Activated CD4-positive, alpha-beta T cell treated with anti-CD3 and anti-CD28 coated beads, Interleukin-2, amount 10 ng/mL, durations not matched to agents 24 days and 14 days (primary cell): ENCODE measurements at places on chromosomes 13 and 19. TPM values are rescaled to one million over a fixed set of nuclear protein-coding genes. Genes with fewer than 3 reads are reported as not detected.
A peak's percentile ranks its signal among the peaks of the same experiment; 100 is the strongest.

LGI4 gene
- total RNA-seq: 0.07 and 0.16 TPM in 2 replicates

GRCh38 chr19:2051773-2052704, 995 bp upstream of the MKNK2 start:
- peak; percentile 81 for DNase-seq
- H3K4me3 ChIP-seq: peak overlapping the region; percentile 78
- H3K4me1 ChIP-seq: peaks cover 37% of the 10 kb centered on the region
- H3K27ac ChIP-seq: peak overlapping the region; percentile 94
- peaks cover 12% of the 10 kb centered on the region for H3K36me3 ChIP-seq
- H3K27me3 ChIP-seq: no peaks in the 10 kb centered on the region

DNA sequence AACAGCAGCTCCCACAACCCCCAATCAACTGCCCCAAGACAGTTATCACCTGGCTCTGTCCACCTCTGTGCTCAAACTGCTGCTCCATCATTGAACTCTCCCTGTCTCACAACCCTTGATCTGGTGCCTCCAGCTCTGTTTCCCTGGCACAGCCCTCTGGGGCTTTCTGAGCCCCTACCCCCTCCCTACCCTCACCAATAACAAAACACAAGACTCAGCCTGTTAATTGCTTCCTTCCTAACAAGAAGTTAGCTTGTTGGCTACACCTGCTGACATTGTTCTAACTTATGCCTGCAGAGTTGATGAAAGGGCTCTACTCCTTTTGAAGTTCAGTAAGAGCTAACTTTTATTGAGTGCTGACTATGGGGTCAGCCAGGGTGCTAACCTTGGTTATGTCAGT, 99.4 kb upstream of the FNDC3A start:
- H3K27ac ChIP-seq: no peak overlapping the region
- H3K4me3 ChIP-seq: no peak overlapping the region
- DNase-seq: no peak
- H3K36me3 ChIP-seq: no peaks in the 10 kb centered on the region

LYPD5 gene
- 0.26 and 0.42 TPM in 2 replicates for total RNA-seq

PTPRS gene
- 0.05 and 0.09 TPM in 2 replicates for total RNA-seq

FXYD1 gene
- 0.79 TPM in 1 of 2 replicates, not detected in the other for total RNA-seq

DNA sequence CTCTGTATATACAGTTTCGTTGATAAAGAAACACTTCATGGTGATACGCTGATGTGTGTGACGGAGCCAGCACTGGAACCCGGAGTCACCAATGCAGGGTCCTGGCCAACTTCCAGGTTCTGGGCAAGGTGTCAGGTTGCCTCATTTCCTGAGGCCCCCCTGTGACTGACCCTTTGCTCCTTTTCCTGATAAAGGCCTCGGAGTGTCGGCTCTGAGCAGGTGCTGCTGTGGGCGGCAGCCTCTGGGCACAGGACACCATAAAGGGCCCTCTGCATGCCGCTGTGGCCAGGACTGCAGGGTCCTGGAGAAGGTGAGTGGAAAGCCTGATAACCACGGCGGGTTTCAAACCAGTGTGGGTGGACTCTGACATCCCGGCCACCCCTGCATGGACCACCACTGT, 17.3 kb upstream of the MYDGF start:
- H3K27me3 ChIP-seq: no peaks in the 10 kb centered on the region
- H3K27ac ChIP-seq: no peak overlapping the region
- no peaks in the 10 kb centered on the region for H3K4me1 ChIP-seq

GRCh38 chr13:28049880-28050875, 50.2 kb downstream of the FLT3 start:
- H3K27ac ChIP-seq: no peak overlapping the region
- DNase-seq: no peak
- H3K4me3 ChIP-seq: no peak overlapping the region
- H3K27me3 ChIP-seq: peaks cover 19% of the 10 kb centered on the region

GRCh38 chr13:97723655-97724054, 229.8 kb upstream of the IPO5 start:
- H3K4me1 ChIP-seq: no peaks in the 10 kb centered on the region
- peaks cover 2% of the 10 kb centered on the region for H3K27me3 ChIP-seq
- no peaks in the 10 kb centered on the region for H3K36me3 ChIP-seq
- no peak overlapping the region for H3K4me3 ChIP-seq

ZNF302 gene
- 14.4 and 15.2 TPM in 2 replicates for total RNA-seq

EXOC3L2 gene
- total RNA-seq: not detected in 2 replicates

FFAR1 gene
- 0.12 and 0.14 TPM in 2 replicates for total RNA-seq

DNA sequence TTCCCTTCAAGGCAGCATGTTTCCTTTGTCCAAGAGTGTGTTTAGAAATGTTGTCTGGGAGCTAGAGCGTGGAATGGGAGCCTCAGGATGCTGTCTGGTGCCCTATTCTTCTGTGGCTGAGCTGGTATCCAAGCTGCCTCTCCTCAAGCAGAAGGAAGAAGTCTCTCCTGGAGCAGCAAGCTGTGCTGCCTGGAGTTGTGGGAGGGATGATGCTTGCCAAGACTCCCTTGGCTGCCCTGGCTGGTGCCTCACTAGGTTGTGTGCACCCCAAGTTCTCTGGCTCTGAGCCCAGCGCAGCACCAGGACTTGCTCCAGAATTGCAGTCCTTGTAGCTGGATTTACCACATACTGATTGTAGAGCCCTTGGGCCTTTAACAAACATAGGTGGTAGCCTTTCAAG, 4.7 kb upstream of the CYP4F3 start:
- no peak overlapping the region for H3K4me3 ChIP-seq
- no peak for DNase-seq
- no peaks in the 10 kb centered on the region for H3K36me3 ChIP-seq
- H3K4me1 ChIP-seq: no peaks in the 10 kb centered on the region

- H3K27ac ChIP-seq: no peak overlapping the region
- no peak for DNase-seq
- peaks cover 34% of the 10 kb centered on the region for H3K4me1 ChIP-seq
- H3K4me3 ChIP-seq: no peak overlapping the region
- H3K27me3 ChIP-seq: no peaks in the 10 kb centered on the region
Observed at GRCh38 chr13:51412431-51412830, 40.4 kb downstream of the INTS6 start.

DNA sequence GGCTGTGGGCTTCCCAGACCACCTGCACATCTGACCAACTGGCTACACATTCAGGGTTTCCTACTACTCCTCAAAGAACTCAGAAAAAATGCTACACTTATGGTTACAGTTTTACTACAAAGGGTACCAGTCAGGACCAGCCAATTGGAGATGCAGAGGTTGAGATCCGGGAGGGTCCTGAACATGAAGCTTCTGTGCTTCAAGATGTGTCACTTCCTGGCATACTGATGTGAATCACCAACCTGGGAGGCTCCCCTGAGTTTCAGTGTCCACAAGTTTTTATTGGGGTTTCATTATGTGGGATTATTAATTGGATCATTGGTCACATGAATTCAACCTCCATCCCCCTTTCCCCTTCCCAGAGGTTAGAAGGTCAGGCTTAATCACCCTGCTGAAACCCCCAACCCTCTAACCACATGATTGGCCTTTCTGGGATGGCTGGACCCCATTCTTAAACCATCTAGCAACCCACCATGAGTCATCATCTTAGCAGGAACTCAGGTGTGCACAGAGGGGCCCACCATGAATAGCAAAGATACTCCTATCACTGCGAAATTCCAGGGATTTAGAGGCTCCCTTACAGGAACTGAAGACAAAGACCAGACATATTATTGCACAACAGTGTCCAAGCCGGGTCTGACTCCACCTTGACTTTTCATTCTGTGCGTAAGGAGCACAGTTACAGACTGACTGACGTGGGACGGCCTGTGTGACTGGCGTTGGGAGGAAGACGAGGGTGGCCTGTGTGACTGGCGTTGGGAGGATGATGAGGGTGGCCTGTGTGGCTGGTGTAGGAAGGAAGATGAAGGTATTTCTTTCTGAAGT, 90.7 kb downstream of the ATP8A2 start:
- DNase-seq: no peak
- H3K36me3 ChIP-seq: no peaks in the 10 kb centered on the region
- H3K4me3 ChIP-seq: no peak overlapping the region

- no peak overlapping the region for H3K4me3 ChIP-seq
- H3K27ac ChIP-seq: no peak overlapping the region
- DNase-seq: no peak
- no peaks in the 10 kb centered on the region for H3K36me3 ChIP-seq
Observed at GRCh38 chr13:53010374-53011105, 18.1 kb upstream of the OLFM4 start.

DNA sequence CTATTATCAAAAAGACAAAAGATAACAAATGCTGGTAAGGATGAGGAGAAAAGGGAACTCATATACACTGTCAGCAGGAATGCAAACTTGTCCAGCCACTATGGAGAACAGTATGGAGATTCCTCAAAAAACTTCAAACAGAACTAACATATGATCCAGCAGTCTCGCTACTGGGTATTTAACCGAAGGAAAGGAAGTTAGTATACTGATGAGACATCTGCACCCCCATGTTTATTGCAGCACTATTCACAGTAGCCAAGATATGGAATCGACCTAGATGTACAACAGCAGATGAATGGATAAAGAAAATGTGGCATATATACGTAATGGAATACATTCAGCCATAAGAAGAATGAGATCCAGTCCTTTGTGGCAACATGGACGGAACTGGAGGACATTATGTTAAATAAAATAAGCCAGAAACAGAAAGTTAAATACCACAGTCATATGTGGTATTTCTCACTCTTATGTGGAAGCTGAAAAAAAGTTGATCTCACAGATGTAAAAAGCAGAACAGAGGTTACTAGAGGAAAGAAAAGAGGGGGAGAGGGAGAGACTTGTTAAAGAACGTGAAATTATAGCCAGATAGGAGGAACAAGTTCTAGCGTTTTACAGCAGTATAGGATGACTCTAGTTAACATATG, 83.2 kb downstream of the RUBCNL start:
- DNase-seq: peak; percentile 52
- peak overlapping the region; percentile 54 for H3K4me3 ChIP-seq
- H3K27ac ChIP-seq: peak overlapping the region; percentile 10
- H3K27me3 ChIP-seq: no peaks in the 10 kb centered on the region

CYP2A7 gene
- total RNA-seq: not detected in 2 replicates
